ENCODE measurements at places on chromosomes 2 and 18.

DNA sequence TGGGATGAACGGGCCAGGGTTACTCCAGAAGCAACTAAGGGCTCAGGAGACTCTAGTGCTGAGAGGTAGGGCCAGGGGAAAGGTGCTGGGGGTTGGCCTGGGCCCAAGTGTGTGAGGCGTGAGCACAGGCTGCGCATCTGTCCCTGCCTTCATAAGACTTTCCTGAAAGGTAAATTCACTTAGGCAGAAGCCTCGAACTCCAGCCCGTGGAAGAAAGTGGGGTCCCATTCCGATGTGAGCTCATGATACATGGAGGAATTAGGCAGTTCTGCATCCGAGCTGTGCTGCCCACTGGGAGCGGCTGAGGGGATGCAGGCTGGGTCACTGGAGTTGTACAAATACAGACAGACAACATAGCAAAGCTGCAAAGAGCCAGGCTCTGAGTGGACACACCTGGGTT is 16.2 kb downstream of the PARD6G start:
- DNase-seq, result no peak

- DNase-seq, result no peak
These were observed 14.4 kb downstream of the DNAJC10 start for GRCh38 chr2:182730486-182730885.

- no peak for DNase-seq
These were observed 65.8 kb downstream of the FAM210A start for GRCh38 chr18:13660510-13660909.

- peak; percentile 97 for DNase-seq
These were observed 1.0 kb upstream of the GMPPA start for GRCh38 chr2:219497495-219498279.

- DNase-seq, result no peak
These were observed 5.3 kb upstream of the KCTD18 start for GRCh38 chr2:200515155-200515554.

GRCh38 chr18:13440277-13441248 is 222.0 kb downstream of the LDLRAD4 start:
- DNase-seq, result no peak

GRCh38 chr2:42084231-42084671 is 36.4 kb downstream of the PKDCC start:
- DNase-seq, result peak; percentile 47

GRCh38 chr2:11822746-11823451 is 76.5 kb downstream of the LPIN1 start:
- DNase-seq, result peak; percentile 25

DNA sequence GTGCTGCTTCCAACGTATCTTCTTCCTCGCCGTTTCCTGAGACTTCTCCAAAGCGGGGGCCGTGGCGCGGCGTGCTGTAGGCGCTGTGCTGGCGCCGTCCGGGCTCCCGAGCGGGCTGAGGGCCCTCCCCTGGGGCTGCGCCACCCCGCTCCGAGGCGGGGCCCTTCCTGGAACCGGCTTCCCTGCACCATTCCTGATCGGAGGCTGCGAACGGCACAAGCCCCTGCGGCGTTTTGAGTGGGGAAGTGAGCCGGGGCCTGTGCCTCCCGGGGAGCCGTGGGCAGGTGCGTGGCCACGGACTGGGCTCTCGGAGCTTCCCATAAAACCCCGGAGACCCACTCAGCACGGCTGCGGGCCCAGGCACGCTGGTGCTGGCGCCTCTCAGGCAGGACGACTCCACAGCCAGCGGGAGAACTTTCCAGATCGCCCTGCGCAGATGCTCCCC is 74.7 kb downstream of the PSMG2 start:
- no peak for DNase-seq

- DNase-seq, result no peak
These were observed 187.6 kb upstream of the NRP2 start for GRCh38 chr2:205494537-205495235.

DNA sequence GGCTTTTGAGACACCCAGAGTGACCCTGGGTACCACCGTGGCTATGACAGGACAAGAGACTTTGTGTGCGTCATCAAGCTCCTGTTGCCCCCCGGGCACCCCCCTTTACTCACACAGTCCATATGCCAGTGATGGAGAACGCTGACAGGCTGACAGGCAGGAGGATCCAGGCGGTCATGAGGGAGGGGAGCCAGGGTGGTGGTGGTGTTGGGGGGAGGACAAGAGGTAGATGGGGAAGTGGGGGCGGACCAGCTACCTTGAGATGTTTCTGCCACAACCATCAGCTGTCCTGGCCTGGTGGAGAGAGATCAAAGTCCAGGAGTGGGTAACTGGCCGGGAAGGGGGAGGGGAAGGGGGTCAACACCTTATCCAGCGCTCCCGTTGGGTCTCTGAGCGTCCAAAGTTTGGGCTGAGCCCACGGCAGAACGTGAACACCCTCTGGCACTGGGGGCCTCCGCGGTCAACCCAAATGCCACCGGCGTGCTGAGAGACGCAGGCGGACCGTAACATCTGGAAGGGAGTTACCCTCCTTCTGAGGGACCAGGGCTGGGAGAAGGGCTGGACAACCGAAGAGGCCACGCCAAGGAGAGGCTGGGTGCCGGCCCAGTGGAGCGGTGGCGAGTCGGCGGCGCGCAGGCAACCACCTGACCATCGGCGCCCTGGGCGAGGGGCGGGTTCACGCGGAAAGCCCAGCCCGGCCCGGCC is 575 bp downstream of the TMEM150A start:
- no peak for DNase-seq

DNA sequence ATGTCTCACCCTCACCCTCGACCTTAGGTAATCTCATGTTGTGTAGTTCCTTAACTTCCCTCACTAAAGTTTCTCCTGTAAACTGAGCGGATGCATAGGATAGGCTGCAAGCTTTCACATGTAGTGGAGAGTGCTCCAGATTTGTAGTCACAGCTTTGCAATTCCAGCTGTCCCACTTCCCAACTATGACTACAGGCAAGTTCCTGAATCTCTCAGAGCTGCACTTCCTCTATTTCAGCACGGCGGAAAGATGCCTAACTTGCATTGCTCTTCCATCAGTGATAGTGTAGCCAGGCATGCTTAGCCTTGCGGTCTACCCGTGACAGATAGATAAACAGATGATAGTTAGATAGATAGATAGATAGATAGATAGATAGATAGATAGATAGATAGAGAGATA is 183.1 kb upstream of the CCDC68 start:
- DNase-seq, result no peak

DNA sequence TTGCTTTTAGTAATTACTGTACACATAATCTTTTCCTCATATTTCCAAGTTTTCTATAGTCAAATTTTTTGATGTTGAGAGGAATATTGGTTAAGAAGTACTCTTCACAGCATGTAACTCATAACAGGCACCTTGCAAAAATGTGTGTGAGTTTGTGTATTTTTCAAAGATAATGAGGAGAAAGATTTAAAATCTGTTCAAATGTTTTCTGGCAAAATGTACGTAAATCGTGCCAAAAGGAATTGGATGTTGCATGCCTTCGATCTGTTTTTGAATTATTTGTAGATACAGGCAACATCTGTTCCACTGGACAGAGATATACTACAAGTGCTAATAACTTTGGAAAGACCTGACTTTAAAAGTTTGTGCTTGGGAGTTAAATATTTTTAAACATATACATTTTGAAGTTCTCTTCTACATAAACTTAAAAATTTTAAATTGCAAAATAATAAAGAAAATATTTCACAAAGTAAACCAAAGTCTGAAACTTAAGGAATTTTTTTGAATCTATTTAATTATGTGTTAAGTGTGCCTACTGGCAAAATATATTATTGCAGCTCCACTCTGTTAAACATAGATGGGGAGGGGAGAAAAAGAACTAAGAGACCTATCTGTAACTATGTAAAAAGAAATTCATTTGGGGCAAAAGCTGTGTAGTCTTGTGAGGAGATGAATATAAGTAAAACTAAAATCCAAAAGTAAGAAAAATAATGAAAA is 133.5 kb upstream of the UBE2E3 start:
- no peak for DNase-seq

- no peak for DNase-seq
These were observed 100.5 kb downstream of the SPOPL start for GRCh38 chr2:138602166-138602460.

- no peak for DNase-seq
These were observed 133.6 kb upstream of the MC4R start for GRCh38 chr18:60506190-60506589.

GRCh38 chr2:25497229-25497917 is 155.6 kb upstream of the DNMT3A start:
- DNase-seq, result no peak

GRCh38 chr2:19070886-19071285 is 287.5 kb downstream of the OSR1 start:
- DNase-seq, result no peak

DNA sequence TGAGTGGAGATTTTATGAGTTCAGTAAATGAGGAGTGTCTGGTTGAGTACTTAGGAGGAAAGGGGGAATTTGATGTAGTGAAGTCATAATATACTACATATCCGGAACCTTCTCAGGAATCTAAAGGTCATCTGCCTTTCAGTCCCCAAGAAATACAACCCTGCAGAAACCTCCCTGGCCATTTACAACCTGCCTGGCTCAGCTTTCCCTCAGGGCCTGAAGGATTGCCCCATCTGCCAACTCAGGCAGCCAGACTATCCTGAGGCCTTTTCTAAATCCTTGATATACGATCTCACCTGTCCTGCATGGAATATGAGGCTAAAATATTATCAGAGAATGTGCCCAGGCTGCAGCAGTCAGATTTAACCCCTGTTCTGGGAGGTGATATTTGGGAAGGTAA is 165.4 kb upstream of the SPOPL start:
- no peak for DNase-seq

- DNase-seq, result no peak
These were observed 17.2 kb downstream of the IFIH1 start for GRCh38 chr2:162301151-162301804.

DNA sequence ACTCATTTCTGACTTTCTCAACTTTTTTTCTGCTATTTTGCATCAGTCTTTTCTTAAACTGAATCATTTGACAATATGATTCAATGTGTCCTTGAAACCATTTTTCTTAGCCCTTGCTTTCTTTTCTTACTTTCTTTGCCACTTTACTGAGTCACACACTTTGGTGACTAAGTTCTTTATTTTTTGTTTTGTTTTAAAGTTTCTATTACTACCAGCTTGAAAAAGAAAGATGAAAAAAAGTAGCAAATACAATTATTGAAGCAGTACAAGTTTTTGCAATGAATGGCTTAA is 116.5 kb downstream of the DOCK10 start:
- no peak for DNase-seq

DNA sequence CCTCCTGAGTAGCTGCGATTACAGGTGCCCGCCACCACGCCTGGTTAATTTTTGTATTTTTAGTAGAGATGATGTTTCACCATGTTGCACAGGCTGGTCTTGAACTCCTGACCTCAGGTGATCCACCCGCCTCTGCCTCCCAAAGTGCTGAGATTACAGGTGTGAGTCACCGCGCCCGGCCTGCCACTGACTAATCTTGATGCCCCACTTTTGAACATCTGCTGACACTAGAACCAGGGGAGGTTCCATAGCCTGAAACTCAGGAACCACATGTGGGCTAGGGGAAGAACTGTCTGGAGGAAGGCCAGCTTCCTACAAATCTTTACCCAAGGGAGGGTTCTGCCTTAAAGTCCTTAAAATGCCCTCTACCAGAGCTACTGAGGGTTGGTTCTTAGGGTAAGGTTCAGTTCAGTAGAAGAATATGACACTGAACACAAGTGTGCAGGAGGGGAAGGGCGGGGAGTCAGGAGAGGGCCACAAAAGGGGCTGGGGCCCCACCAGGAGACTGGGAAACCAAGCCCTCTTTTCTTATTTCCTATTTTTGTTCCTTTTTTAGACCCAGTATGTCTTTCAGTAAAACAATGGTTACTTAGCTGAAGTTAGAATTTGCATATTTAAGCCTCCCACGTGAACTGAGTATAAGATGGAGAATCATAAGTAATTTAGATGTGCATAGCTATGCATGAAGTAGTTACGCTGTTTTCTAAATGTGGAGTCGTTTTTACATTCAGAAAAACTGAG is 6.3 kb upstream of the RAB31 start:
- no peak for DNase-seq

DNA sequence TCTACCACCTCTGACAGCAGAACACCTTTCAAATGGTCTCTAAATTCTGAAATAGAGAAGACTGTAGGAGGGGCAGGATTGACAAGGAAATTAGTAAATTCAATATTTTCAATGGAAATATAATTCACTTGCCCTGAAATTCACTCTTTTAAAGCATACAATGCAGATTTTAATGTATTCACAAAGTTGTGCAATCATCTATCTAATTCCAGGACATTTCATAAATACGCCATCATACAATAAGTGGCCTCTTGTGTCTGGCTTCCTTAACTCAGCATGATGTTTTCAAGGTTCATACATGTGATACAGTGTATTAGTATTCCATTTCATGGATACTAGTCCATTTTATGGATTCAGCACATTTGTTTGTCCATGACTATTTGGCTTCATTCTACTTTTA is 74.2 kb downstream of the ZRANB3 start:
- no peak for DNase-seq

GRCh38 chr18:57583297-57583835 is 3.1 kb downstream of the FECH start:
- no peak for DNase-seq

DNA sequence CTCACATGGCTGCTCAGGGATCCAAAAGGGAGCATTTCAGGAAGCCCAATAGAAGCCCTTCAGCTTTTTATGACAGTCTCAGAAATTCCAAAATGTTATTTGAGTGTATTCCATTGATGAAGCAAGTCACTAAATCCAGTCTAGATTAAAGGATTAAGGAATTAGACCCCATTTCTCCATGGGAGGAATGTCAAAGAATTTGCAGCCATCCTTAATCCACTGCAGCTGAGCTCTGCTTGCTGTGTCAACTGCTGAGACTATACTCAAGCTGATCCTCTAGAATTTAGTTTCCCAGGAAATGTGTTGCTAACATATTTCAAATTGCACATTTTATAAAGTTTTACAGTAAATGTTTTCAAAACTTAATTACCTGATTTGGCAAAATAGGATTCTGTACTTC is 28.4 kb upstream of the C2orf69 start:
- DNase-seq, result no peak

DNA sequence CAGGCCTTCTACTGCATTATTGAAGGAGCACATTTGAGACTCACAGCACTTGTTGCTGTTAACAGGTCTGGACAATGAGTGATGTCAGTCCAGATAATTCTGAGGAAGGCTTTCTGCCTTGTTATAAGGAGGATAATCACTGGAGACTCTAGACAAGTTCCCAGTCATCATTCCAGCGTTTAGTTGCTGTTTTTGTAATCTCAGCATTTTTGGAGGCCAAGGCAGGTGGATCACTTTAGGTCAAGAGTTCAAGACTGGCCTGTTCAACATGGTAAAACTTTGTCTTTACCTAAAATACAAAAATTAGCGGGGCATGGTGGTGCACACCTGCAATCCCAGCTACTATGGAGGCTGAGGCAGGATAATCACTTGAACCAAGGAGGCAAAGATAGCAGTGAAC is 39.6 kb upstream of the TRIM43B start:
- DNase-seq, result no peak

- no peak for DNase-seq
These were observed 72.9 kb upstream of the PARD3B start for GRCh38 chr2:204472375-204472774.

GRCh38 chr2:30761226-30761625 is 46.0 kb downstream of the CAPN13 start:
- DNase-seq, result no peak

- DNase-seq, result no peak
These were observed 101.8 kb upstream of the MYCN start for GRCh38 chr2:15838481-15839090.

GRCh38 chr18:40789286-40789685 is 1165.7 kb upstream of the PIK3C3 start:
- DNase-seq, result no peak

Data from HuH-7.5 (cell line).